ENCODE measurements at places on chromosomes 2 and 18. TPM values are rescaled to one million over a fixed set of nuclear protein-coding genes. Genes with fewer than 3 reads are reported as not detected.

DNA sequence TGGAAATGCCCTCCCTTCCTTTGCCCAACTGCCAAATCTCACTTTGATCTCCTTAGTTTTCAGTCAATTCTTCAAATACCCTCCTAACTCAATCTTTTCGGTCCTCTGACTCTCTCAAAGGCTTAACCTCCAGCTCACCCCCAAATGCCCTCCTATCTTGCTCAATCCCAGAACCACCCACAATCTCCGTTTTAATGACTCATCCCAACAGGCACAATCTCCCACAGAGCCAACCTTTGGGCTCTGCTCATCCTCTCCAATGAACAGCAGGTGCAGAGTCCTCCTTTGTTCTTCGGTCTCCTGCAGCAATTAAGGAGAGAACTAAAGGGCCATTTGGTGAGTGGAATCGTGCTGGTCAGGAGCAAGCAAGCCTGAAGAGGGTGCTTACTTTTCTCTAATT is 366.1 kb upstream of the CRIM1 start:
- no peaks in the 10 kb centered on the region for H3K27me3 ChIP-seq
- no peaks in the 10 kb centered on the region for H3K4me1 ChIP-seq
- no peak overlapping the region for H3K4me3 ChIP-seq
- no peak for DNase-seq
- no peaks in the 10 kb centered on the region for H3K36me3 ChIP-seq
- no peak overlapping the region for H3K27ac ChIP-seq

DNA sequence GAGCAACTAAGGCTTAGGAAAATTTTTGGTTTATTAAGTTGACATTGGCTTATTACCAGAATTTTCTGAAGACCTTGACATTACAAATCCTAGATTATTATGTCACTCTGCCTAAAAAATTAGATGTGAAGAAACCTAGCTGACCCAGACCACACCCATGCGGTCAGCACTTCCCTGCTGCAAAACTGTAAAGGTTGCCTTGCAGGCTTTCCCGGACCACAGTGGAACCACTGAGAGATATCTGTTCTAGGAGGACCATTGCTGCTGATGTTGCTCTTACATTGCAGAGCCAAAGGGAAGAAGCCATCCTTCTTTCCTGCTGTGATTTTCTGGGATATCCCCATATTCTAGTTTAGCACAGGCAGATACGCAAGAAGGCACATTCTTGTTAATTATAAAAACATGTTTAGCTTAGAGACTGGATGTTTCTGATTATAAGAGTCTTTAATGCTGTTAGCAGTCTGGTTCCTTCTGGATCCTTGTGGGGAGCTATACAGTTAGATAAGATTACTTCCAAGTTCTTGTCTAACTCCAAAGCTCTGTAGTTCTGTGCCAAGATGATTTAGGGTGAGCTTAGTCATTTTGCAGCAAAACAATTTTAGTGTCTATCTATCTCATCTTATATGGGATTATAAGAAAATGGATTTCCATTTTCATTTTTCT is 70.2 kb downstream of the AOX1 start:
- H3K36me3 ChIP-seq = no peaks in the 10 kb centered on the region
- H3K27me3 ChIP-seq = no peaks in the 10 kb centered on the region
- no peaks in the 10 kb centered on the region for H3K4me1 ChIP-seq

The GRHL1 gene
- 1.0 TPM for total RNA-seq

The MALT1 gene
- total RNA-seq = 12.4 TPM

GRCh38 chr2:90207454-90208058 is 1516.1 kb downstream of the RPIA start:
- no peak overlapping the region for H3K27ac ChIP-seq
- H3K4me3 ChIP-seq = no peak overlapping the region
- no peaks in the 10 kb centered on the region for H3K36me3 ChIP-seq
- no peaks in the 10 kb centered on the region for H3K27me3 ChIP-seq
- no peak for DNase-seq

GRCh38 chr2:26139269-26140183 is 33.4 kb upstream of the GAREM2 start:
- no peak overlapping the region for H3K4me3 ChIP-seq
- H3K27ac ChIP-seq = no peak overlapping the region
- no peaks in the 10 kb centered on the region for H3K27me3 ChIP-seq

DNA sequence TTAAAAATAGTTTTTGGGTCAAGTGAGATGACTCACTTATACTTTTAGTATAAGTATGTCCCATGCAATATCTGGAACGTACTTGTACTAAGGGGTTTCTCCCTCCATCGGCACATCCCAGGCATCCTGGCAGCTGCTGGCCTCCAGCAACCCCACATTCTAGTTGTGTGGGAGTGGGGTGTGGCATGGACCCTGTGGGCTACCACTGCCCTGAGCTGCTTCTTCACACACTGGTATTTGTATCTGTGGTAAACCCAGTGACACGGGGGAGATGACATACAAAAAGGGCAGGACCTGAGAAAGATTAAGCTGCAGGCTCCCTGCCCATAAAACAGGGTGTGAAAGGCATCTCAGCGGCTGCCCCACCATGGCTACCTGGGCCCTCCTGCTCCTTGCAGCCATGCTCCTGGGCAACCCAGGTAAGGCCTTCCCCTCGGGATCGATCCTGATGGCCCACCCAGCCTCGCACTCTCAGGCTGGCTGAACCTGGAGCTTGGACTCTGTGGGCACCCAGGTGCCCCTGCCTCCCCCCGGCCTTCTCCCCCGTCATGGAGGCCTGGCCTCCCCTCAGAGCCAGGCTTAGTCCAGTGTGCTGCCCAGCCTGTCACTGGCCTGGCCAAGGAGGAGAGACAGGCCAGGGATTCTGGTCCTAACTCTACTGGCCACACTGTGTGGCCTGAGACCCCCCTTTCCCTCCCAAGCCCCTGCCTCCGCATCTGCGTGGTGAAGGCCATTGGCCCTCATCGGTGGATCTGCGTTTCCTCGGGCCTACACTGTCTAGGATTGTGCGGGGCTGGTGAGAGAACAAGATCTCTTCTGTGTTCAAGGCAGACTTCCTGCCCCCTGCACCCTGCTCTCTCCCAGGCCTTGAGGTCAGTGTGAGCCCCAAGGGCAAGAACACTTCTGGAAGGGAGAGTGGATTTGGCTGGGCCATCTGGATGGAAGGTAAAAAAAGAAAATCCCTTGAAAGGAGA is at the start of gene GNLY:
Gene GNLY, plus strand, starts transcription at position 307 of the 974 bp plus-strand sequence. Its CDS starts 61 bp downstream, at position 368.
- H3K27ac ChIP-seq = no peak within 1 kb of the TSS
- no peaks in the 10 kb centered on the region for H3K36me3 ChIP-seq
- no peaks in the 10 kb centered on the region for H3K27me3 ChIP-seq
- H3K4me1 ChIP-seq = no peaks in the 10 kb centered on the region
- DNase-seq = no peak
- H3K4me3 ChIP-seq = no peak within 1 kb of the TSS

DNA sequence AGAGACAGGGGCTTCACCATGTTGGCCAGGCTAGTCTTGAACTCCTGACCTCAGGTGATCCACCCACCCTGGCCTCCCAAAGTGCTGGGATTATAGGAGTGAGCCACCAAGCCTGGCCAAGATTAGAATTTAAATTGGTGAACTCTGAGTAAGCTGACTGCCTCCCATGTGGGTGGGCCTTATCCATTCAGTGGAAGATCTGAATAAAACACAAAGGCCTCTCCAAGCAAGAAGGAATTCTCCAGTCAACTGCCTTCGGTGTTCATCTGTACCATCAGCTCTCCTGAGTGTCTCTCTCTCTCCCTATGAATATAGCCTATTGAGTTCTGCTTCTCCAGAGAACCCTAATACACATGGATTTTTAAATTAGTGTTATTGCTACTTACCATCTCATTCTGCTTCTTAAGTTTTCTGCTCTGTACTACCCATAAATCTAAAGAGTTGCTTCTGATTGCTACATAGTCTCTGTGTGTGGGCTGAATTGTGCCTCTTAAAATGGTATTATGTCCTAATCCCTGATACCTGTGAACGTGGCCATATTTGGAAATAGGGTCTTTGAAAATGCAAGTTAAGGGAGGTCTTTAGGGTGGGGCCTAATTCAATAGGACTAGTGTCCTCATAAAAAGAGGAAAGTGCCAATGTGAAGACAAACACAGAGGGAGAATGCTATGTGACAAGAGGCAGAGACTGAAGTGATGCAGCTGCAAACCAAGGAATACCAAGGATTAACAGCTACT is 36.3 kb downstream of the FBXO11 start:
- H3K4me3 ChIP-seq = no peak overlapping the region
- peaks cover 35% of the 10 kb centered on the region for H3K4me1 ChIP-seq
- DNase-seq = no peak
- H3K36me3 ChIP-seq = no peaks in the 10 kb centered on the region

The TNS1 gene
- total RNA-seq = 503 TPM

The TUBA4B gene
- total RNA-seq = not detected

GRCh38 chr2:231640241-231640640 is 47.6 kb downstream of the TEX44 start:
- H3K27me3 ChIP-seq = no peaks in the 10 kb centered on the region
- H3K27ac ChIP-seq = peak overlapping the region; percentile 96
- H3K36me3 ChIP-seq = no peaks in the 10 kb centered on the region
- peaks cover 41% of the 10 kb centered on the region for H3K4me1 ChIP-seq

DNA sequence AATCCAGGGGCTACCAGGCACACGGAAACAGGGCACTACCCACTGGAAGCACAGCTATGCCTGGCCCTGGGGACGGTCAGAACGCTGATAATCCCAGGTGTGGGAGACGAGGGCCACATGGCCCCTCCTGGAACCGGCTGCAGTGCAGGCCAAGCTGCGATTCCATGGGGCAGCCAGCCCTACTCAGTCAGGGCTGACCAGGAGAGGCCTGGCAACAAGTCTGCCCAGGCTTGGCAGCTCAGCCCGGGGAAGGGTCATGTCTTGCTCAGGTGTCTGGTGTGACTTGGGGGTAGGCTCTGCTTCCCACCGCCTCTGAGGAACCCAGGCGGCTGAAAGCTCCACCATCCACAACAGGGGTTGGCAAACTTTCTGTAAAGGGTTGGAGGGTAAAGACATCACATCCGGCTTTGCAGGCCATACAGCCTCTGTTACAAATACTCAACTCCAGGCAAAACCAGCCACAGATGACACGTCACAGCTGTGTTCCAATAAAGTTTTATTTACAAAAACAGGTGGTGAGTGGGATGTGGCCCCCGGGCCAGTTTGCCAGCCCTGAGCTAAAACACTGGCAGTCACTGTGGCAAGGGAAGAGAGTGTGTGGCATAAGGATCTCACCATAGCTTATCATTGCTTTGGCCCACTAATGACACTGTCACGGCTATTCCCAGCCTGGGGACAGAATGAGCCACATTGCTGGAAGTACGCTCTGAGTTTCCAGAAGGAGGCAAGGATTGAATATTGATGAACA is 85.2 kb downstream of the NDUFA10 start:
- no peaks in the 10 kb centered on the region for H3K27me3 ChIP-seq
- no peak for DNase-seq
- no peak overlapping the region for H3K4me3 ChIP-seq
- H3K27ac ChIP-seq = no peak overlapping the region
- H3K36me3 ChIP-seq = no peaks in the 10 kb centered on the region

- no peak overlapping the region for H3K27ac ChIP-seq
- H3K36me3 ChIP-seq = no peaks in the 10 kb centered on the region
- H3K4me1 ChIP-seq = no peaks in the 10 kb centered on the region
- DNase-seq = no peak
Measured at GRCh38 chr2:197377670-197378069, 57.2 kb downstream of the SF3B1 start.

The RNF125 gene
- 0.85 TPM for total RNA-seq
